ENCODE measurements at places on chromosomes 2 and 18.

DNA sequence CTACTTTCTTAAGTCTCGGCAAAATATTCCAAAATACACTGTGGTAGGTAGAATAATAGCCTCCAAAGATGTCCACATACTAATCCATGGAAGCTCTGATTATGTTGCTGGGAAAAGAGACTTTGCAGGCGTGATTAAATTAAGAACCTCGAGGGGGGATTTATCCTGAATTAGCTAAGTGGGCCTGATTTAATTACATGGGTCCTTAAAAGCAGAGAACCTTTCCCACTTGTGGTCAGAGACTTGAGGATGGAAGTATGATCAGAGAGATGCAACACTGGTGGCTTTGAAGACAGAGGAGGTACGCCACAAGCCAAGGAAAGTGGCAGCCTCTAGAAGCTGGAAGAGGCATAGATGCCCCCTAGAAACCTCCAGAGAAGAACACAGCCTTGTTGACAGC is 2.8 kb downstream of the DYM start:
- DNase-seq: no peak

GRCh38 chr2:15932394-15933183 is 7.8 kb upstream of the MYCN start:
- no peak for DNase-seq

GRCh38 chr2:5982193-5982902 is 290.2 kb downstream of the SOX11 start:
- no peak for DNase-seq

DNA sequence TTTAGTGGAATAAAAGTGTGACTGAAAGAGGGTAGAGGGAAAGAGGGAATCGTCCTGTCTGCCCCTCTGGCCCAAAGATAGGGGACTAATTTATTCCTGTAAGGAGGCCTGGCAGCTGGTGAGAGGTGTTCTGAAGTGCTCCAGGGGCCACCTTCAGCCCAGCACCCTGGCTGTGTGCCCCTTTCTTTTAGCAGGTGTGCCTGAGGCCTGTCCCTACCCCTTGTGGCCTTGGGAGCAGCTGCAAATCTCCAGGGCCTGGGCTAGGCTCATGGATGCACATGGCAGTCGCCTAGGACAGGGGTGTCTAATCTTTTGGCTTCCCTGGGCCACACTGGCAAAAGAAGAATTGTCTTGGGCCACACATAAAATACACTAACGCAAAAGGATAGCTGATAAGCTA is 37.3 kb downstream of the FHOD3 start:
- no peak for DNase-seq

GRCh38 chr2:189164746-189165145 is 14.8 kb downstream of the COL5A2 start:
- DNase-seq: no peak

- DNase-seq: no peak
These were observed 57.8 kb downstream of the HIBCH start for GRCh38 chr2:190261851-190262250.

- no peak for DNase-seq
These were observed 81.2 kb downstream of the UGGT1 start for GRCh38 chr2:128172191-128172590.

GRCh38 chr2:144208924-144209323 is 311.0 kb downstream of the ZEB2 start:
- no peak for DNase-seq

GRCh38 chr18:3086871-3087270 is 73.9 kb upstream of the LPIN2 start:
- DNase-seq: no peak

GRCh38 chr2:97870396-97870843 is 125.3 kb downstream of the TMEM131 start:
- peak; percentile 45 for DNase-seq

DNA sequence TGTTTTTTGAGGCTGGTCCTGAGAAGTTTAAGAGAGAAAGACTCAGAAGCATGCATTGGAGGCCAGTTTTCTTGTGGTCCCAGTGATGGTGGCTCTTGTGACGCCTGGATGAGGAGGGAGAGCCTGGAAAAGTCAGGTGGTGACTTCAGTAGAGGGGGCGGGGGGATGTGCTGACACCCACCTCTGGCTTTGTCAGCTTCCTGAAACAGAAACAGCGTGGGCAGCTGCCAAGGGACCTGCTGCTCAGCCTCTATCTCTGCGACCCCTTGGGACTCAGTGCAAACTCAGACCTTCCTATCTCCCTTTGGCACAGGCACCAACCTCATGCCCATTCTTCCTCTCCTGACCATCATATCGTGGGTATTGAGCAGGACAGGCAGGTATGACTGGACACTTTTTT is 6.4 kb downstream of the TGFBRAP1 start:
- no peak for DNase-seq

DNA sequence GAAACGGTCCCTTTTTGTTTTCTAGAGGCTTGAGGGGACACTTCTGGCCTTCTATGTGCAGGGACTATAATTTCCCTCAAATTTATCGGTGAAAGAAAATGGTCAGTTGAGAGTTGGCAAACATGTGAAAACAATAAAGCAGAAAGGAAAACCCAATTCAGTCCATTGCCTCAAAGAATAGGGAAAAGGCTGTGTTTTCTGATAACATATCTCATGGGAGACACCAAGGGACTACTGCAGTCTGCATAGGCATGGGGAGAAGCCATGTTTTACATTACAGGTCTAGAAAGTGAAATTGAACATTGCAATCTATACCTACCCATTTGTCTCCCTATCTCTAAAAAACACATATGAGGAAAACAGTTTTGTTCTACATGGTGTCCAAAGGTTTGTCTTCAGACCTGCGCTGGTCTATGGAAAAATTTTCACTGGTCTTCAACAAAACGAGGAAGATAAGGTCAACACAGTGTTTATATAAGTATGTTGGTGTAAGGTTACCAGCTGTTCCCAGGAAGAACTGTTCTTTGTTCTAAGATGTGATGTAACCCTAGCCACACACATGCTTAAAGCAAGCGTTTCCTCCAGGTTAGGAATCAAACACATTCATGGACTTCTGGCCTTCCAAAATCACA is 179.7 kb downstream of the MREG start:
- no peak for DNase-seq

DNA sequence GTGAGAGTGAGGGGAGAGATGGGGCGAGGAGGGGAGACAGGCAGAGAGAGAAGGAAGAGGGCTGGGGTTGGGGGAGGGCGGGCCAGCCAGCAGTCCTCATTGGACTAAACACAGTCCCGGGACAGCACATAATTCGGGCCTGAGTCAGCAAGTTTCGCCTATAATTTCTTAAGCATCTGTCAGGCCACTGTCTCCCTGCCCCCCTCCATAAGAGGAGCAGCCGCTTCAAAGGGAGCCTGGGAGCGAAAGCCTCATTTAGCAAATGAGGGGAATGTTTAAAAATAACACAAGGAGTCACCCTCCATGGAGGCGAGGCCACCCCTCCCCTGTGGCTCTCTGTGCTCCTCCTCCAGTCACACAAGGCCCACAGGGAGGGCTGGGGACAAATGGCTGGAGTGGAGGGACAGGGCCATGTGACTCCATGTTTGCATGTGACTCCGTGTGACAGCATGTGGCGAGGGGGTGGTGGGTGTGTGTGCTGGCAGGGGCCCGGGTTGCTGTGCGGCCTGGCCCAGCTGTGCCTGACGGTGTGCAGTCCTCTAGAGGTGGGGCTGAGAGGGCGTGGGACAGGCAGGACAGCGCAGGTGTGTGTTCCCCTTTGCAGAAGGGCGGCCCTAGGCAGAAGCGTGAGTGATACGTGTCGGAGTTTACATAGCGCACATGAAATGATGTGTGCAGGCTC is 162.4 kb downstream of the CELF4 start:
- DNase-seq: no peak

DNA sequence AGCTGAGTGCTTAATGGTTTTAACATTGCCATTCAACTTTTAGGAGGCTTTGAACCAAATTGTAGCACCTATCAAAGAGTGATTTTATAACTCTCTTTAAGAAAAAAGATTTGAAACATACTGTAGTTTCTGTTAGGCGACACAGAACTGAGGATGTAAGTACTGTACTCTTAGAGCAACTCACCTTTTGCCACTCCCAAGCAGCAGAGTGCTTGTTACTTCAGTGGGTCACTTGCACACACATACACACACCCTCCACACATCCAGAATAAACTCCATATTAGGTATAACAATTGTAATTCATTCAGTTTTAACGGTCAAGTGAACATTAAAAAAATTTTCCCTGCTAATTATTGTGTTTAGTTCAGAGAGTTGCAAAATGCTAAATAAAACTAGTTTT is 118.3 kb downstream of the CAMKMT start:
- DNase-seq: no peak

All from CD4-positive, alpha-beta T cell treated with Interleukin-6 at 100 ng/mL for 8 hours (primary cell).